ENCODE measurements at places on chromosomes 12 and 14.

- DNase-seq: no peak
These were observed 18.0 kb upstream of the RNASE10 start for GRCh38 chr14:20487396-20487725.

GRCh38 chr12:80877721-80878265 is 59.9 kb downstream of the LIN7A start:
- peak; percentile 88 for DNase-seq

GRCh38 chr12:125683748-125684381 is 618.6 kb downstream of the AACS start:
- DNase-seq: peak; percentile 80

- DNase-seq: no peak
These were observed 21.5 kb upstream of the ALDH2 start for GRCh38 chr12:111745211-111745610.

DNA sequence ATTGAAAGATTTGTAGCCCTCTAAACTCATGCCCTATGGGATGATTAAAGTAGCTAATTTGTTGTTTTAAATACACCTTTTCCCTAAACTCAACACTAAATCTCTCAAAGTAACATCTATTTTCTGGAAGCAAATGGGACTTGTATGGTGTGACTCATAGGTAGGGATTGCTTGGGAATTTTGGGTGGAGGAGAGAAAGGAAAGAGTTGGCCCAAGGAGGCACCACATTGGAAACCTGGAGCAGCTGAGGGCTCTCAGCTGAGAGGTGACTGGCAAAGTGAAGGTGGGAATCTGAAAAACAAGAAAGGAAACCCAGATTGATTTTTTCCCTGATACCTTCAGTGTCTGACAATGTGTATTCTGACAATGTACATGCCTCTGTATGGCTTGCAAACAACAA is 114.8 kb upstream of the PRICKLE1 start:
- no peak for DNase-seq

DNA sequence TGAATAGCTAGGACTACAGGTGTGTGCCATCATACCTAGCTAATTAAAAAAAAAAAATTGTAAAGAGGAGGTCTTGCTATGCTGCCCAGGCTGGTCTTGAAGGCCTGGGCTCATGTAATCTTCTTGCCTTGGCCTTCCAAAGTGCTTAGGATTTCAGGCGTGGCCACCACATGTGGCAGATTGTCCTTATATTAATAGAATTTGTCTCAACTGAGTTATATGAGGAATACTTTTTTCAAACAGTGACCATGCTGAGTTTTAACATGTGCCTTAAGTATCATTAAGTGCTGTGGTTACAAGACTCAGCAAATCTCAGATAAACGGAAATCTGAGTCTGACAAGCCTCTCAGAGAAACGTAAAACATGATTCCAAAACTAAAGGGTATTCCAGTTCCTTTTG is 83.2 kb upstream of the FERMT2 start:
- no peak for DNase-seq

GRCh38 chr14:75064205-75064567 is 362 bp upstream of the ACYP1 start:
- DNase-seq: no peak

DNA sequence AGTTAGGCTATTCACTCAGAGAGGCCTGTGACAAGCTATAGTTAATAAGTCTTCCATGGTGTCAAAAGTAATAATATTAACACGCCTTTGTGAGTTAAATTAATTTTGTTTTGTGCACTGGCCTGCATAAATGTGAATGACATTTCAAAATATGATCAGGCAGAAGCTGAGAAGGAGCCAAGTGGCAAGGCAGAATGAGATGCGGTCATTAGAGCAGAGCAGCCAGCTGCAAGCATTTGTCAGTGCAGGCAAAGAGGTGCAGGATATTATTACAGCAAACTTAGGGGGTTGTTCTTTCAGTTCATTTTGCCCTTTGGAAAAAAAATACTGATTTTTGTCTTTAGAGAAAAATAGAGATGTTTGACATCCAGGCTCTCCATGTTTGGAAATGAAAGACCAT is 364.5 kb downstream of the PAWR start:
- no peak for DNase-seq

DNA sequence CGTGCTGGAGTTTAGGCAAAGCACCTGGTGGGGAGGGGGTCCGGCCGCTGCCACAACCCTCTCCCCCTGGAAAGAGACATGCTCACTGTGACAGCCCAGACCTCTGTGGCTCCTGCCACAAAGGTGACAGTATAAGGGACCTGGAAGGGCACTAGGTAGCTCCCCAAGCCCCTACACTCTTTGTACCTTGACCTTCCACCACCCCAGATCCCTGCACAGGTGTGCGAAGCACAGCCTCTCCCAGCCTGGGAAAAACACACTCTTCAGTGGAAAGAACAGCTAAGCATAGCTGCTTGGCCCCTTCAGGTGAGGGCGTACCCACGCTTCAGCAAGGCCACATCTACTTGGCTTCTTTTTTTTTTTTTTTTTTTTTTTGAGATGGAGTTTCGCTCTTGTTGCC is 4.9 kb upstream of the PLA2G1B start:
- DNase-seq: no peak

DNA sequence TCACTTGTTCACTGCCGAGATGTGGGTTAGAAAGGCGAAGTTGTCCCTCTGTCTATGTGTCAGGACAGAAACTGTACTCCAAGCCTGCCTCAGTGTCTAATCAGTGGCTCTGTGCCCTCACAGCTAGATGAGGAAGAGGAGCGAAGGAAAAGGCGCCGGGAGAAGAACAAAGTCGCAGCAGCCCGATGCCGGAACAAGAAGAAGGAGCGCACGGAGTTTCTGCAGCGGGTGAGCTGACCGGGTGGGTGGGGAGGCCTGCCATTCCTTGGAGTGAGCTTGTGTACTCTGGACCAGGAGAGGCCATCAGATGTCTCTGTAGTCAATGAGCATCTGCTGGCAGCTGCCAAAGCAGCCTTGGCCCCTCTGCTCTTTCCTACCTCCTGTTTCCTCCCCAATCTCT is 33.5 kb downstream of the JDP2 start:
- DNase-seq: no peak

Data from NCI-H69 (cell line).